Mesangial cell (primary cell): ENCODE measurements at places on chromosomes 7 and 10. TPM values are rescaled to one million over a fixed set of nuclear protein-coding genes. Genes with fewer than 3 reads are reported as not detected.

CNTNAP2 gene
- total RNA-seq, result 0.63 and 0.81 TPM in 2 replicates

SPDYE2 gene
- total RNA-seq, result not detected in 2 replicates

ELMO1 gene
- 0.63 and 1.6 TPM in 2 replicates for total RNA-seq

EPO gene
- total RNA-seq, result not detected in 2 replicates

FAS gene
- total RNA-seq, result 10.9 and 11.9 TPM in 2 replicates

CPN1 gene
- total RNA-seq, result not detected in 2 replicates

LIPK gene
- total RNA-seq, result not detected in 2 replicates

HECW1 gene
- total RNA-seq, result under 0.01 and 0.38 TPM in 2 replicates

CTAGE4 gene
- total RNA-seq, result 0.65 and 1.6 TPM in 2 replicates

ITPRID1 gene
- not detected in 2 replicates for total RNA-seq

GLI3 gene
- total RNA-seq, result 3.6 and 9.6 TPM in 2 replicates

CHAT gene
- not detected in 2 replicates for total RNA-seq

GNGT1 gene
- not detected in 2 replicates for total RNA-seq
